AG04450 (cell line): ENCODE measurements at places on chromosomes 3 and 15.

- no peak for DNase-seq
These were observed 7.1 kb upstream of the SLC6A11 start for GRCh38 chr3:10808974-10809373.

GRCh38 chr15:40397688-40398412, 7.7 kb upstream of the IVD start:
- no peak for DNase-seq

DNA sequence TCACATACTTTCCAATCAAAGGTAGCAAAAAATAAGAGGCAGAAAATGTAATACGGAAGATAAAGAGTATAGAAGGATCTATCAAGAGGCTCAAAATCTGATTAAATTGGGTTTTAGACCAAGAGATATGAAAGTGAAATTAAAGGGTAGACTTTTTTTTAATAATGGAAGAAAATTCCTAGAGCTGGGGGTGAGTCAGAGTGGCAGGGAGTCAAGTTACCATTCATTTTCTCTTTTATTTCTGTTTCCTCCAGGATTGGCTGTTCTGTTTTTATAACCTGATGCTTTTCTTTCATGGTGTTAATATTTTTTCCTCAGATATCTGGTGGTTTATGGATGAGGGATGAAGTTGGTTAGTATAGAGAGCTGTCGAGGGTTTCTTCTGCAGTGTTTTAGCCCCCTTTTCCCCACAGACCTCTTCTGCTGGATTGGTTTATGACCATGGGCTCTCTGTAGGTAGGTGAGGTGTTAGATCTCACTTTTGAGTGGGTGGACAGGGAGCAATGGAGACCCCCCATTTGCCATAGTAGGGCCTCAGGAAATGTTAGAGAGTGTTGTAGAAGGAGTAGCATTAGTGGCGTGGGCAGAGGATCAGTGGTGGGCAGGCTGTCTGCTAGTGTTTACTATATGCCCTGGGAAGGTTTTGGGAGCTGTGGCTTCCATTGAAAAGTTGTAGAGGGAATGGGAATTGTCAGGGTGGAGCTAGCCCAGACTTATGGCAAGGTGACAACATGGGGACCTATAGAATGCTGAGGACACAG, 201.6 kb upstream of the GOLGA6L4 start:
- DNase-seq: no peak

DNA sequence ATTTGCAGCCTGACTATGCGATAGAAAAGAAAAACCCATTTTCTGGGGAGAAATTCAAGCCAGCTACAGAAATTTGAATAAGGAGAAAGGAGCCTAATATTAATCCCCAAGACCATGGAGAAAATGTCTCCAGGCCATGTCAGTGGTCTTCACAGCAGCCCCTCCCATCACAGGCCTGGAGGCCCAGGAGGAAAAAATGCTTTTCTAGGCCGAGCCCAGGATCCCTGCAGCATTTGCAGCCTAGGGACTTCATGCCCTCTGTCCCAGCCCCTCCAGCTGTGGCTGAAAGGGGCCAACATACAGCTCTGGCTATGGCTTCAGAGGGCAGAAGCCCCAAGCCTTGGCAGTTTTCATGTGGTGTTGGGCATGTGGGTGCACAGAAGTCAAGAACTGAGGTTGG, 26.3 kb downstream of the ARRDC4 start:
- DNase-seq: no peak

DNA sequence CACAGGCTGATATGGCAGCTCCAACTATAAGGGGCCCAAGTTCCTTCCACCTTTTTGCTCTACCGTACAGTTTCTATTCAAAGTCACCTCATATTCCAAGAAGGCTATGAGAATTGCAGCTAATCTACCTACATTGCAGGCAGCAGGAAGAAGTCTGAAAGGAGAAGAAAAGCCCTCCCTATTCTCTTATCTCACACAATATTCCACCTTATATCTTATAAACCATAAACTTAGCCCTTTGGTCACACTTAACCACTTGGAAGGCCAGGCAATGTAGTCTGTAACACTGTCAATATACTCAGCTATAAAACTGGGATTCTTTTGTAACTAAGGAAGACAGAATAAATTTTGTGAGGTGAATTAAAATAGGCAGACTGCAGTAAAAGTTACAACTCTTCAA, 54.9 kb downstream of the TBC1D5 start:
- no peak for DNase-seq
